ENCODE measurements at places on chromosomes 3 and 15.

- no peak for DNase-seq
Measured at GRCh38 chr15:73989001-73989798, 2.9 kb downstream of the STOML1 start.

GRCh38 chr3:188976407-188976806, 195.4 kb upstream of the TPRG1 start:
- DNase-seq: no peak

- no peak for DNase-seq
Measured at GRCh38 chr3:122520861-122521260, 6.1 kb upstream of the KPNA1 start.

GRCh38 chr15:60788692-60789103, 309.8 kb upstream of the ICE2 start:
- DNase-seq: no peak

DNA sequence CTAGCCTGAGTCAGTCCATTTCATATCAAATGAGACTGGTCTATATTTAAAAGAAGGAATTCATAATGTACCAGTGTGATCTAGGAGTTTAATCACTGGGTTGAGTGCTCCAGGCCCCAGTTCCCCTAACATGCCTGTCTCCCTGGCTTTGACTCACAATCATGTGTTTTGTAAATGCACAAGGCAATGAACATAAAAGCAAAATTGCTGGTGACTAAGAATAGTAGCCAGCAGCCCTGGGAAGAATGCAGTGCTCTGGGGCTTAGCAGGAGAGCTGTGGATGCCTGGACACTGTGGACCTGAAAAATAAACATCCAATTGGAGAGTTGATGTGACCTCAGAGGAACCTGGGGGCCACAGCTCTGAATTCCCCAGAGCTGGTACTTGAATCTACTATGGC, 50.3 kb downstream of the SYNPR start:
- DNase-seq: no peak

DNA sequence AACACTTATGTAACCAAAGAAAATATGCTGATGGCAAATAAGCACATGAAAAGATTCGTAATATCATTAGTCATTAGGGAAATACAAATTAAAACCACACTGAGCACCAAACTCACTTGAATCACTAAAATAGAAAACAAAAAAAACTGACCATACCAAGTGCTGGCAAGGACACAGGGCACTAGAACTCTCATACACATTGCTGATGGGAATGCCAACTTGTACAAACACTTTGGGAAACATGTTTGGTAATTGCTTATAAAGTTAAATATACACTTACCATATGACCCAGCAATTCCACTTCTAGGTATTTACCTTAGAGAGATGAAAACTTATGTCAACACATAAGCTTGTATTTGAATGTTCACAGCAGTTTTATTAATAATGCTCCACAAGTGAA, 95.5 kb downstream of the TFDP2 start:
- DNase-seq: no peak

DNA sequence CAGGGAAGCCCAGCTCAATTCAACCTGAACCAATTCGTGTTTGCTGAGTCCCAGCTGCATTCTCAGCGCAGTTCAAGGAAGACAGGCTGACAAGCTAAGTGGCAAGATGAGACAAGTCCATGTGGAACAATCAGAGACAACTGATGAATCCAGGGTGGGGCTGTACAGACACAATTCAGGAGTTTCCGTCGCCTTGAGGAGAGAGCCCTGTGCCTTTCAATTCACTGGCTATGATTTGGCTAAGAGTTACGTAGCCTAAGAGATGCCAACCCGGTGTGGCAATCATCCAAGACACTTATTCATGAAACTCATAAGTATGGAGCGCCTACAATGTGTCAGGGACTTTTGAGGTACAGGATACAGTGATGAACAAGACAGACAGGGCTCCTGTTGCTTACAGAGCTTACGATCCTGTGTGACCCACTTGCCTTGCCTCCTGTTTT, 15.5 kb upstream of the ZBED2 start:
- peak; percentile 41 for DNase-seq

DNA sequence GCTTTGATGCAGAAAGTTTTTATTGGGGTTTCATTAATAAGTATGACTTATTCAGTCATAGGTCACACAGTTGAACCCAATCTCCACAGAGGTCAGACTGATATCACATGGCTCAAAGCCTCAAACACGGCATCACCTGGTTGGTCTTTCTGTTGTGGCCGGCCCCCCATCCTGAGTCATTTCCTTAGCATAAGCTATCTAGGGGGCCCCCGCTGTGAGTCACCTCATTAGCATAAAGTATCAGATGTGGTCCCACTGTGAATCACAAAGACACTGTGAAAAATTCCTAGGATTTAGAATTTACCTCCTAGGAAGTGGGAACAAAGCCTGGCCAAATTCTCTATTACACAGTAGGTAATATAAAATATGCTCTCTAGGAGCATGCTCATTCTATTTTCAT, 502.2 kb downstream of the PYDC2 start:
- DNase-seq: no peak

- DNase-seq: no peak
Measured at GRCh38 chr3:49277383-49277775, 347 bp upstream of the C3orf62 start.

DNA sequence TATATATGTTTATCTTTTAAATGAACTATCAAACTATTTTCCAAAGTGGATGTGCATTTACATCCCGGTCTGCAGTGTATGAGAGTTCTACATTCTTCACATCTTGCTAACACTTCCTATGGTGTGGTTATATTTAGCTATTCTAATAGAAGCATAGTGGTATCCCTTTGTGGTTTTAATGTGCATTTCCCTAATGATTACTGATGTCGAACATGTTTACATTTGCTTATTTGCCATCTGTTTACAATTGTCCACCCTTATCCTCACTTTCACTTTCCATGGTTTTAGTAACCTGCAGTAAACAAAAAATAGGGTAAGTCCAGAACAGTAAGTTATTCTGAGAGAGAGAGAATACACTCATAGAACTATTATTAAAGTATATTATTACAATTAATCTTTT, 360.5 kb upstream of the NAALADL2 start:
- DNase-seq: no peak

DNA sequence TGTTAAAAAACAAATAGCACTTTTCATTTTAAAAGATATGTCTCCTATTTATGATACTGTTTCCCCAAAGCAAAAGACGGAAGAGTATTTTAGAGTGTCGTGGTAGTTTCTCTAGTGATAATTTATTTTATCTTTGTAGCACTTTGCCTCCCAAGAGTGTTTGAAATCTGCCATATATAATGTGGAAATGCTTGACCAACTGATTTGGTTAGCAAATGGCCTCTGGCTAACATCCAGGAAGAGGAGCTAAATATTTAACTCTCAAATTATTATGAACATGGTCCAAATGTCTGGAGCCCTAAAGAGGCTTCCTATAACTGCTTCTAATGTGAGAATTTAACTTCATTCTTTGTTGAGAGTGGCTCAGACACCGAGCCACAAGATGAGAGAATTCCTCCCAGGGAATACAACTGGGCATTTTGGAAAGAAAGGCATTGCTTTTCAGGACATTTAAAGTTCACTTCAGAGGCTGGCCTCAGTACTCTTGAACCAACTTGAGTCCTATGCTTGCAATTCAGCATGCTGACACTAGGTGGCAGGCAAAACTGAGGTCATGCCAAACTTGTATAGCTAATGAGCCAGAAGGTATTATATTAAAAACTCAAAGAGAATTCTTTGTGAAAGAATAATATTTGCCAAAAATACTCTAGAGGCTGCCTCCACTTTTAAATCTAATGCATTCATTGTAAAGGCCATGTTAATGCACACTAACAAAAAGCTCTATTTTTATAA, 104.5 kb downstream of the RARB start:
- no peak for DNase-seq

- no peak for DNase-seq
Measured at GRCh38 chr3:100107221-100107814, 7.0 kb downstream of the FILIP1L start.

DNA sequence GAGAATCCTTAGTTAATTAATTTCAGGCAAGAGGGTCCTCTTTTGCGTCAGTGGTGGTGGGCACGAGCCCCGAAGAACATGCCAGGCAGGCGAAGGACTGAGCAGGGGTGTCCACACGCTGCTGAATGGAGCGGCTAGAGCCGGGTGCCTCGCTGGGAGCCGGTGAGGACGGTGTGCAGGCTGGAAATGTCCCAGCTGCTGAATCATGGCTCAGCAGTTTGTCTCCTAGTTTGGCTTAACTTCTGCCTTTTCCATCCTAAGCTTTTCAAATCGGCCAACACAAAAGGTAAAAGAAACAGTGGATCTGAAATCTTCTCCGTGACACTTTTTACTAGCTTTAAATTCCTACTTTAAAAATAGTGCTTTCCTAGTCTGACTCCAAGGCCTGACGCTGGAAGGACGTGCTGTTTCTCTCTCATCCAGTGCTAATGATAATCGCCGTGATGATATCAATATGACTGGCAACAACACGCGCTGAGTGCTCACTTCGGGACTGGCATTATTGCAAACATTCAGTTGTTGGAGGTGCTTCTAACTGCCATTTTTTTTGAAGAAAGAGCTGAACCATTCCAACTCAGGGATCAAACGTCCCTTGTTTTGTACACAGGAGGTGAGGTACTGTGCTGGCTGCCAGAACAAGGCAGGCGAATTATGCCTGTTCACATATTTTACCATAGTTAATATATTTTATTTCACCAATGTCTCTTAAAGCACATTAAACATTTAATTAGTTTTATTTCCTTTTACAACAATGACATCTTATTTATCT, 19.8 kb downstream of the PCSK6 start:
- DNase-seq: no peak

DNA sequence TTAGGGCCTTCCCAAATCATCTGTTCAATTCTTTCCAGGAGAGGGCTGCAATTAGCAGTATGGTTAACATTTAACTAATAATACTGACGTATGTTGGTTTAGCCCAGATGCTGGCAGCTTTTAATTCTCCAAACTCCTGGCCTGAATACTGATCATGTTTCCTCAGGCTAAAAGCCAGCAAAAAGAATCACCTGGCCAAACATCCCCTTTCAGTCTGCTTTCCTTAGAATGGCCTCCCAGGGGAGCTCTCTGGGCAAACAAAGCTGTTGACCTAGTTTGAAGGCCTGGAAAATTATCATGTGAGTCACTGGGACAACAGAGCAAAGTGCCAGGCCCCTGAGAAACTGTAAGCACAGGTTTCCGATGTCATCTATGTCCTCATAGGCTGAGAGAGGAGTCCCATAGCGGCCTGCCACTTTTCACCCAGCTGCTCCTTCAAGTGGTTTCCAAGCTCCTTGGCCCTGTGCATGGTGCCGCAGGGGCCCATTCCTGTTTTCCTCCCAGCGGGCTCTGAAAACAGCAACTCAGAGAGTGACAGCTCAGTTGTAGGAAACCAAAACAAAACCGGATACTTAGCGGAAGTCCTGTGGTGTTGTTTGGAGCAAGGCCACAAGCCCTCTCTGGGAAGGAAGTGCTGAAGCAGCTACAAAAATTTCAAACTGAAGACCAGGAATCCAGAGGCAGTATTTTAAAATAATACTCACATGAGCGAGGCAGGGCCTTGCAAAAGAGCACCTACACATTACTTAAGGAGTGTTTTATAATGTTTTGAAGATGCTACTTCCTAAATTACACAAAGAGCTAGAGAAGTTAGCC, 36.5 kb upstream of the RAB11A start:
- DNase-seq: peak; percentile 60

DNA sequence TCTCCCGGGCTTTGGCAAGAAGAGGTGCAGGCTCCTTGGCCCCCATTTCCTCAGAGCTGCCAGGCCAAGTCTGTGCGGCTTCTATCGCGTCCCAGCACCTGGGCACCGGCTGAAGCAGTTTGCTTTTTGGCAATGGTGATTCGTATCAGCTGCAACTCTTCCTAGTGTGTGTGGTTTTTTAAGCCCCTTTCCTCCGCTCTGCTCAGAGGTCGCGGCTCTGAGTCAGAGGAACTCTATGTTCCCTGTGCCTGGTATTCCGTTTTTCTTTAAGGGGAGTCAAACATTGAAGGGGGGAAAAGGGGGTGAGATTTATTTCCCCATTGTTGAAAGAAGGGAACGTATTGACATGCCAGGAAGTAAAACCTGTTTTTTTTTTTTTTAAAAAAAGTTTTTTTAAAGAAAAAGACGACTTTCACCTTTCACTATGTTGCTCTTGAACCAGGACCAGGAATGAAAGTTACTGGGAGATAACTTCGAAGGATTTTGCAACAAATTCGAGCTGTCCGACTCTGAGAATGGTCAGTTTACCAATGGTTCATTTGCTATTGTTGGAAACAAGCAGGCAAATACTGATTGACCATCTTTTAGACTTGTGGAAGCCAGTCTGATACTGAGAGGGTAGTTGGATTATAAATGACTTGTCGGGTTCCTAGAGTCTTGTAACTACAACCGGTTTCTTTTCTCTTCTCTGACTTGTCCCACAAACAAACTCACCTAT, 1.1 kb downstream of the ARMC8 start:
- DNase-seq: no peak

GRCh38 chr3:131283862-131284261, 97.7 kb upstream of the NUDT16 start:
- DNase-seq: no peak

DNA sequence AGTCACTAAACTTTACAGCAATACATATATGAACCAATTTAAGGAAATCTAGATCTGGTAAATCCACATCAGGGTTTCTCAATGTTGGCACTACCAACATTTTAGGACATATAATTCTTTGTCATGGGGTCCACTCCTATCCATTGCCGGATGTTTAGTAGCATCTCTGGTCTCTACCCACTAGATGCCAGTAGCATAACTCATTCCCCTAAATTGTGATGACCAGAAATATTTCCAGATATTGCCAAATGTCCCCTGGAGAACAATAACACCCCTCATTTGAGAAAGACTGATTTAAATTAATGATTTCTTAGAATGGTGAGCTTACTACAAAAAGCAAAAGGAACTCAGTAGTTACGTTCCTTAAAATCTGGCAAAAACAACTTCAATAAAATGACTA, 23.1 kb upstream of the ANKRD28 start:
- no peak for DNase-seq

DNA sequence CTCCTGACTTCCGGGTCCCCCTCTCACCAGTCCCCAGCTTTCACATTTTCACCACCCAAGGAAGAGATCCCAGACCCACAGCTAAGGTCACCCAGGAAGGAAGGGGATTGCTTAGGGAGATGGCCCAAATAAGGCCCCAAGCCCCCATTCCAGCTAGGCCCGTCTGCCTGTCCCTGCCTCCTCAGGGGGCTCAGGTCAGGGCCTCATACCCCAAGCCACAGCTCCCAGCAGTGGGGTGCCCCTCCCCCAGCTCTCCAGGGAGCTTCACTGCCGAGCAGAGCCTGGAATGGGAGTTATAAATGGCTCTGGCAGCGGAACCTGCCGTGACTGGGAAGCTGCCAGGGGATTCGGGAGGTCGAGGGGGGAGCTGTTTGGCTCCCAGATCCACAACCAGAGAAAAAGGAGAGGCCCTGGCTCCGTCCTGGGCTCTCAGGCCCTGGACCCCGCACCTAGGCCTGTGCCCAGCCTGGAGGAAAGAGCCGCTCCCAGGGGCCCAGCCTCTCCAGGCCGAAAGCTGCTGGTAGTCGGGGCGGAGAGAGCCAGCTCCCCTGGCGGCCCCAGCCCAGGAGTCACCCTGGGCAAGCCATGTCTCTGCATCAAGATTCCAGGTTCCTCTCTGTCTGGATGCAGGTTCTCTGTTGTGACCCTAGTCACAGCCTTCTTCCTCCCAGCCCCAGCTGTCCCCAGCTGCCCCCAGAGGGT, 550 bp downstream of the CCDC9B start:
- DNase-seq: no peak

- DNase-seq: no peak
Measured at GRCh38 chr3:14608298-14608697, 43.3 kb upstream of the CCDC174 start.

Data from CD4-positive, alpha-beta T cell treated with Interleukin-17A for 4 hours (primary cell).